EH (cell line): ENCODE measurements at places on chromosomes 13 and 19.

DNA sequence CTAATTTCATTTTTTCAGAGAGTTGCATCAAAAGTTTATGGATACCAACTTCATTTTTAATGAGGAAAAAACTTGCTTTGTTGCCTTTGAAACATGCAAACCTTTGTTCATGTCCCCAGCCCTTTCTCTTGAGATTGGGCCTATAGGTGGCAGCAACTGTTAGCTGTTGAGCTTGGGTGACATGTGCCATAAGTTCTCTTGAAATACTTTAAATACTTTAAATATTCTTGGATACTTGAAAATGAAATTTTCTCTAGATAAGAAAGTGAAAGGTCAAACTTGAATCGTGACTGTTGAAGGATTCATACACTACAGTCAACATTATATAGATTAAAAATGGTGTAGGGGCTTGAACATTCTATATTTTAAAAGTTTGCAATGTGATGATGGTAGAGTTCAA, 294.9 kb downstream of the NDFIP2 start:
- DNase-seq, result peak; percentile 81

GRCh38 chr13:36219883-36220282, 5.5 kb upstream of the SOHLH2 start:
- DNase-seq, result no peak

- peak; percentile 65 for DNase-seq
These were observed 3.6 kb upstream of the LIN7B start for GRCh38 chr19:49110567-49110966.

GRCh38 chr19:50433201-50434180, 799 bp downstream of the MYBPC2 start:
- no peak for DNase-seq

DNA sequence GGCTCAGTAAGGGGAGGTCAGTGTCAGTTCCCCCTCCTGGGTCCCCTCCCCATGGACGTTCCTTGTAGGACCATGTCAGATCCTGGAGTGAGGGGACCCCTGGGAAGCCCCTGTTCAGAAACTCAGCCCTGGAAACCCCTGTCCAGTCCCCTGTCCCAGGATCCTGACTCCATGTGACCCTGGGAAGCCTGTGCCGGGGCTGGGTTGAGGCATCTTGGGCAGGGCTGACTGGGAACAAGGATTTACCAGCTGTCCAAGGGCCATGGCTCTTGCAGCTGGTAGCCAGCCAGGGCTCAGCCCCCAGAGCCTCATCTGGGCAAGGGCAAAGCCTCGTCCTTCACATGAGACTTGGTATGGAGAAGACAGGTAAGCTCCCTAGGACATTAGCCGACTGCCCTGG, 25.1 kb downstream of the CEACAM4 start:
- no peak for DNase-seq

DNA sequence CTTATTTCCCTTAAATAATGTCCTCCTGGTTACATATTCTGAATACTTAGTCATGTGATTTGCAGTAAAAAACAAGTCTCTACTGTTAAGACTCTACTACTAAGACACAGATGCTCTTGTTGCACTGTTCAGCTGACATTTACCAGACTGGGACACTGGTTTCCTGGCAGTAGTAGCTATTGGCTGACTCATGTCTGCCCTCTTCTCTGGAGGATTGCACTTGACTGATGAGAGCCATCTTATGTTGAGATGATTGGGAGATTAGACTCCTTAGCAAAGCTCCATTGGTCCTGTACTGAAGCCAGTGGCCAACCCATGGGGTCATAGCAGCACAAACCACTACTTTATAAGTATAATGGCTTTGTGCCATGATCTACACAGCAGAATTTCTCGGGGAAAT, 1672.6 kb upstream of the PCDH20 start:
- DNase-seq, result peak; percentile 8

GRCh38 chr19:50837300-50837699, 3.9 kb upstream of the KLK15 start:
- no peak for DNase-seq

DNA sequence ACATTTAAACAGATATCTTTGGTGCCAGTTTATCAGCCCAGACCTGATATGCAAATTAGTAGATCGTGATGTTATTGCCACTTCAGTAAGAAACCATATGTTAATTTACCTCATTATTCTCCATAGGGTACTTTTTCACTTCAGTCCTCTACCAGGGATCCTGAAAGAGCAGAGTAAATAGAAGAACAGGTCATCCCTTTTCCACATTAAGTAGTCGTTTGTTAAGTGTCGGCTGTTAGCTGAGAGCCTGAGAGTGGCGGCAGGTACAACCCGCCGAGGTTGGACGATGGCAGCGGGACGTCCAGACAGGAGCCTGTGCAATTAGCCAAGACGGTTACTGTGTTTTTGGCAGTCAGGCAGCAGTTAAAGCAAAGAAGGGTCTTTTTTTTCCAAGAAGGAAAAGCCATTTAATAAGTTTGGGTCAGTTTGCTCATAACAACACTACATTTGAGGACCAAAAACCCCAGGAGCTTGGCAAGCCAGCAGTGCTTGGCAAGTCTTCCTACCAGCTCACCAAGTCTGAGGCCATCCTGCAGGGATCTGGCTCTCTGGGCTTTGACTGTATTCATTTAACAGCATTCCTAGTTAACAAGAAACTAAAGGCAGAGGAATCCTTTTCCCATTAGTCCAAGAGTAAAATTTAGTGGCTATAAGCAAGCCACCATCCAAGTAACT, 231.8 kb downstream of the SHISA2 start:
- DNase-seq, result no peak

- DNase-seq, result no peak
These were observed 75.4 kb upstream of the GPR183 start for GRCh38 chr13:99382428-99383133.

DNA sequence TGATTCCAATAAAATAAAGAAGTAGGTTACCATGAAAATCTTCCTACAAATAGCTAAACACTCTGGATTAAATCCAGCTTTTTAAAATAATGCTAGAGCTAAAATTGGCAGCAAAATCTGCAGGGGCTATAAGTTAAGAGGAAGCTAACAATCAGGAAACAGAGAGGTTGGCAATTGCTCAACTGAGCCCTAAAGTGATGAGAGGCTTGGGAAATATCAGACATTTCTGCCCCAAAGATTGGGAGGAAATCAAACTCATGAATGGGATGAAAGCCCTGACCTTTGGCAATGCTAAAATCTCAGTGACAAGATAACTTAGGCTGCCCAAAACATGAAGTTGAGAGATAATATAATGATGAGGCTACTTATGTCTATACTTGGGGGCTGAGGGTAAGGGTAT, 1437.9 kb downstream of the EFNB2 start:
- DNase-seq, result no peak

- DNase-seq, result no peak
These were observed 293.8 kb downstream of the FGF9 start for GRCh38 chr13:21964686-21965085.

DNA sequence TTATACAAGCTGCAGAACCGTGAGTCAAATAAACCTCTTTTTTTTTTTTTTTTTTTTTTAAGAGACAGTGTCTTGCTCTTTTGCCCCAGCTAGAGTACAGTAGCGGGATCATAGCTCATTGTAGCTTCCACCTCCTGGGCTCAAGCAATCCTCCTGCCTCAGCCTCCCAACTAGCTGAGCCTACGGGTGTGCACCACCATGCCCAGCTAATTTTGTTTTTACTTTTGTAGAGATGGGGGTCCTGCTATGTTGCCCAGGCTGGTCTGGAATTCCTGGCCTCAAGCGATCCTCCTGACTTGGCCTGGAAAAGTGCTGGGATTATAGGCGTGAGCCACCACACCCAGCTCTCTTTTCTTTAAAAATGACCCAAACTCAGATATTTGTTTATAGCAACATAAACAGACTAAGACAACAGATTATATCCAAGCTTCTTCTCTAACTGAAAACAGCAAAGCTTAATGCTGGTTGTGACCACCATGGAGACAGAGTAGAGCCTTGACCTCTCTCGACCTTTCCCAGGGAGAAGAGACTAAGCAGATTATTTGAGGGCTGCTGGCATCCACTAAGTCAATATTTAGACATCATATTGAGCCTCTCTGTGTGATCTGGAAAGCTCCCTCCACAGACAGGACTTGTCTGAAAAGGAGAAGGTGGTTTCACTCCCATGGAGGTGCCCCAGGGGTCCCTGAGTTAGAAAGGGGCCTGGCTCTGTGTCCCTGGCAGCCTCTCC, 150.0 kb downstream of the KCTD15 start:
- DNase-seq, result no peak

DNA sequence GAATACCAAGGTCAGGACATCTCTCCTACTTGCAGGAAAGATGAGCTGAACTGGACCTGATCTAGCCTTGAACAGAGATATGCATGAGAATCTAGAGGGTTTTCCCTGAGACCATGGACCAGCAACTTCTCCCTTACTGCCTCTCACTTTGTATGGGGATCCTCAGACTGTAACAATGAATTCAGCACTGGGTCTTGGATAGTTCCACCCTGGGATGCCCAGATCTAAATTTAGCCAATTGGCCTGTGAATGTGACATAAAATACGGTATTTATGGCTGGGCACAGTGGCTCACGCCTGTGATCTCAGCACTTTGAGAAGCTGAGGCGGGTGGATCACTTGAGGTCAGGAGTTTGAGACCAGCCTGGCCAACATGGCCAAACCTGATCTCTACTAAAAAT, 15.3 kb upstream of the LILRA2 start:
- no peak for DNase-seq

GRCh38 chr13:94700051-94700535, 12.3 kb downstream of the SOX21 start:
- DNase-seq, result no peak

DNA sequence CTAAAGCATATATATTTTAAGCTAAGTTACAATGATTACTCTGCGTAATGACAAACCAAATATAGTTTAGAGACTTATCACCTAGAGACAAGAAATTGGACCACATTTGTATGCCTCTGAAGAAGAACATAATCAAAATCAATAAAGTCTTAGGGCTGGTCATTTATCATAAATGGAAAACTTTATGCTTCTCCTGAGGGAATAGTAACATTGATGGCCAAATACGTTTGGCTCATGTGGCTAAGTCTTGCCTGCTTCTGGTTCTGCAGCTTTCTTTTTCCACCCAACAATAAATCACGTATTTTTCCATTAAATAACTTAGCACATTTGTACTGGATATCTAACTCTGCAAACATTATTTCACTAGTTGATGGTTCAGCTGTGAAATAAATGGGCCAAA, 458.4 kb downstream of the SLITRK1 start:
- DNase-seq, result no peak

GRCh38 chr13:21402586-21403307, 56.4 kb downstream of the ZDHHC20 start:
- DNase-seq, result peak; percentile 53
